Activated CD8-positive, alpha-beta memory T cell treated with anti-CD3 and anti-CD28 coated beads for 1 hour (primary cell): ENCODE measurements at places on chromosomes 6 and 20.

- DNase-seq: no peak
Observed at GRCh38 chr6:32105433-32105832, 3.7 kb downstream of the TNXB start.

GRCh38 chr20:20303742-20304141 is 64.2 kb upstream of the INSM1 start:
- no peak for DNase-seq

GRCh38 chr20:57695012-57695411 is 14.8 kb downstream of the PMEPA1 start:
- no peak for DNase-seq

DNA sequence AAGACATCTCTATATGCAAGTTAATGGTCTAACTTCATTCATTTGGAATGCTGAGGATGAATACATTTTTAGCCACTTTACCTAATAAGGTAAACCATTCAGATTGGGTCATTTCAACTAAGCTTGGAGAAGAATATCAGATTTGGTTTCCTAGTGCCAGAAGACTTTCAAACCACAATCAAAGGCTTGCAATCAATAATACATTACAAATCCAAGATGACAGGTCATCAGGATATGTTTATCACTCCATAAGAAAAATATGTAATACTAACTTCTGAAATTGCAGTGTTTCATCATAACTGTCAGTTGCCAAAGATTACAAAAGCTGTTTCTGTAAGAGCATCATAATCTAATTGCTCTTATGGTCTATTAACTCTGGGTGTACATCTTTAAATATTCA is 654.0 kb downstream of the COL12A1 start:
- DNase-seq: no peak

GRCh38 chr20:47365023-47365764 is 8.7 kb upstream of the ZMYND8 start:
- no peak for DNase-seq

DNA sequence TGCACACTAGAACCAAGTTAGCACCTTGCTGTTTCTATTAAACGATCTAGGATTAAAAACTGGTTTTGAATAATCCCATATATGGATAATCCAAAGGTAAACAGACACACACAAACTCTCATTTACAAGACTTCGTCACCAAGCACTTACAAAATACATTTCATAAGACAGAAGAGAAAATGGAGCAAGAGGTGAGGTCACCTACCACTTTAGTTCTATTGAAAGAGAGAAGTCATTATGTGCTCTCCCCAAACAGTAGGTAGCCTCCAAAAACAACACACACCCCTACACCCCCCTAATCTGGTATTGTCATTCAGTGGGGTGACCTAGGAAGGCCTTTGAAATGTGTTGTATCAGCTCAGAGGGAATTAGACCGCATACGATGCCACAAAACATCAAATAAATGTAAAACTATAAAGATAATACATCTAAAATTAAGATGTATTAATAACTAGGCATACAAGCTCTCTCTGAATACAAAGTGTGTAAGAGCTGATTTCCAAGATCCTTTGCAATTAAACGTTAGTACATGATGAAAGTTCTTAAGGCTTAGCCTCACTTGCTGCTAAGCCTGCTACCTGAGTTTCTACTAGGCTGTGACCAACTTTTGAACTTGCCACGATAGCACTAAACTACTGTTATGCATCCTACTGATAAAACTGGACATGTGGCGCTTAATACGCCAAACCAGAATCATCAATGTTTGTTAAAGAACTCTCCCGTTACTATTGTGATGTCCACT is 1.6 kb downstream of the SRPK1 start:
- DNase-seq: no peak

- no peak for DNase-seq
Observed at GRCh38 chr6:5215159-5215558, 45.6 kb downstream of the LYRM4 start.

DNA sequence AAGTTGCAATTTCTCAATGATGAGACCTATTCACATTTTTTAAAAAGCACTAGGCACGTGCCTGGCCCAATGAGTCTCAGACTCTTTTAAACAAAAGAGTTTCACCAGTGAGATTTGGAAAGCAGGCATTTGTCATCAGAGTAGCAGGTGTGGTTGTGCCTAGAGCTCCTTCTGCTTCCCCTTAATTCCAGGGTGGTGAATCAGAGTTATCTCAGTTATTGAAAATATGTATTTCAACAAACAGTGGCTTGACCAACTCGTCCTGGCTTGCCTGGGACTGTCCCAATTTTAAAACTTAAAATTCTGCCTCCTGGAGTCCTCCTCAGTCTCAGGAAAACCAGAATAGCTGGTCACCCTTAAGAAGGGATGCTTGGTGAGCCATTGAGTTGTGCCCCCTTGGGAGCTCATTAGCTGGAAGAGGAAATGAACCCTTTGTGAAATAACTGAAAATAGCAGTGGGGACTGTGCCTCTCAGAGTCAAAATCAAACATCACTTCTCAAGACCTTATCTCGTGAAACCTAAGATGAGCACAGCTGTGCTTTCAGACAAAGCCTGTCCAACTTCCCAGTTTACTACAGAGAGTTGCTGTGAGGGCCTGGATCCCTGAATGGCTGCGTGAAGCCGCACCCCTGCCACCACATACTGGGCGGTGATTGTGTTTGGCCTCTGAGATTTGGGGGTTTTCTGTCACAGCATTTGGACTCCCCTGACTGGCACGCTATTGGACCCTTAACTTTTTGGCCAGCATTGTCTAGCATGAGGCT is 116.3 kb downstream of the ANKRD60 start:
- no peak for DNase-seq

- DNase-seq: no peak
Observed at GRCh38 chr20:17796091-17796563, 96.4 kb downstream of the BANF2 start.

- no peak for DNase-seq
Observed at GRCh38 chr20:45028424-45029136, 62.3 kb downstream of the STK4 start.

DNA sequence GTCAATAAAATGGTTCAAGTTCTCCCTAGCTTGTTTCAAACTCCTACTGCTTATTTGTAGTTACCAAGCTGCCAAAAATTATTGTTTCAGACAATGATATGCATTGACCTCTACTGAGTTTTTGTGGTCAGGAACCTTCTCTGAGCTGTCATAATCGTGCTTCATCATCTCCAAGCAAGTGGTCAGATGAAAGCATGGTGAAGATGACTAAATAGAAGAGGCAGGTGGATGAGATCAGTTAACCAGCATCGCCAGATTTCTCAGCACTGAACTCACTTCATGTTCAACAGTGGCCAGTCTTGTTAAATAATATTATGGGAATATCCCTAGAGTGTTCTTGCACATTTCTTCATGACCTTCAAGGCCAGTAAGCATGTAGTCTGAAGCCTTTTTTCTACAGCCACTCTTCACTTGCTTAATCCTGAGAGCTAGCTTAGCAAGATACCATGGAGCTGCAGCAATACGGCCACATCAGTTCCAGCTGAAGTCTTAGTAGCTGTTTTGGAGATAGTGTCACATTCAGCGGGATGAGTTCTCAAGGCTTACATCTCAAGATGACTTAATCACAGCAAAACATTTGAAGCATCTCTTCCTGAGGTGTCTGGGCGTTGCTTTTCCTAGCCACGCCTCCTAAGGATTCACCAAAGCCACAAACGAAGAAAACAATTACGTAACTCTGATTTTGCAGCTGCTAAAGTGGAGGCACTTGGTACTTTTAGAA is 101.6 kb upstream of the TMEM30A start:
- DNase-seq: no peak

DNA sequence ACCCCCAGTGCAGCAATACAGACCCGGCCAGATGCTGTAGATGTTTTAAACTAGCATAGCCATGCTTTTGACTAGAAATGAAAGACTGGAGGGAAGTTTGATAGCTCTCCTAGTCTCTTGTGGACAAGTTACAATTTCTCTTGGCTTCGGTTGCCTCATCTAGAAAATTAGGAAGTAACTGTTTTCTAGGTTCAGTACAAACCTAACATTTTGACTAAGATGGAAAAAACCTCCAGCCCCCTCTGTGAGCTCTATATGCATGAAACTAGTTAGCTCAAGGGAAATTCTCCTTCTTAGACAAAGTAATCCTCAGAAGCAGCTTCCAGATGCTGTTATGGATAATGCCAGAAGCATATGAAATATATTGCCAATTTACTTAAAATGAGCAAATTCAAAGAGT is 86.6 kb downstream of the RNF144B start:
- no peak for DNase-seq

DNA sequence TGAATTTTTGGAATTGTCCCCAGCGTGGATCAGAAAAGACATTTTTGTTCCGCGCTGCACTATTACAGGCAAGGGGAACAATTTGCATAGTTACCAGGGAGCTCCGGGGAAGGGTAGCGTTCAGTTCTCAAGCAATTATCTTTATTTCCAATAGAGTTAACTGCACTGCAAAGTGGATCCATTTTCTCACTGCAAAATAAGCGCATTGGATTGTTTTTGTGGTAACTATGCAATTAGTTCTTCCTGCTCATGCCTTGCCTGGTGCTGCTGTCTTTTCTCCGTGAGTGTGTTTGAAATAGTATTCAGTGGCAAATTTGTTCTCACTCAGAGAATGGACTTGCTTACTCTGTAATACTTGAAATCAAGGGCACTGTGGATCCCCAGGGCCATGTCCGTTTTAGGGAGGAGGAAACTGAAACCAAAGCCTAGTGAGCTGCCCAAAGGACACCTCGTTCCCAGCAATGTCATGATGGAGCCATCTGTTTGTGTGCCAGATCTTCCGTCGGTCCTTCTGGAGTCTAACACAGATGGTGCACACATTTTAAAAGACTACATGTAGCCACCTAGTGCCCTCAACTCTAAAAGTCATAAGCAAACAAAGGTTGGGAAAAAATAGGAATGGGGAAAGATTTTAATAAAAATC is 7.4 kb upstream of the PCK1 start:
- DNase-seq: no peak

DNA sequence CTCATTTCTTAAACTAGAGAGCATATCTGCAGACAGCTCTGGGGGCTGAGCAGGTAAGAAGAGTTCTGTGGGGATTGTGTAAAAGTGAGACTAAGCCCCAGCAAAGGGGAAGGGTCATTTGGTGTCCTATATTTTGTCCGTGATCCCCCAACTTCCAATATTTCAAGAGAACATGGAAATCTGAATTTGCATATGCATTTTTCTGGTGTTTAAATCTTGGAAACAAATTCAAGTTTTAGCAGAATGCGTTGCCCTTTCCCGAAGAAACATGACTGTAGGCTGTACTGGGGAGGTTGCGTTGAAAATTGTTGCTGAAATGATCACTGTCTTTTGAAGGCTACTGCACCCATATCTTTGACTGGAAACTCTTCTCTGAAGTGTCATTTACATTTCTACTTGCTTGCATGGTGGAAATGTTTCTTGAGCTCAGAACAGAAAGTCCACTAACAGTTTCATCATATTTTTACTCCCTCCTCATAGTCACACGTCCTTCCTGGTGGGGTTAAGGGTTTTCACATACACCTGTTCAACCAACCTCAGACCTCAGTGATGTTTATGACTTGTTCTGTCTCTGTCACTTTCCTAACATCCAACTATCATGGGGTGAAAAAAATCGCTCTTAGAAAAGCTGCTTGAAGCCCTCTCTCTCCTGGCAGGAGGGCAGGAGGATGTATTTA is 140.3 kb downstream of the BCAS1 start:
- no peak for DNase-seq

DNA sequence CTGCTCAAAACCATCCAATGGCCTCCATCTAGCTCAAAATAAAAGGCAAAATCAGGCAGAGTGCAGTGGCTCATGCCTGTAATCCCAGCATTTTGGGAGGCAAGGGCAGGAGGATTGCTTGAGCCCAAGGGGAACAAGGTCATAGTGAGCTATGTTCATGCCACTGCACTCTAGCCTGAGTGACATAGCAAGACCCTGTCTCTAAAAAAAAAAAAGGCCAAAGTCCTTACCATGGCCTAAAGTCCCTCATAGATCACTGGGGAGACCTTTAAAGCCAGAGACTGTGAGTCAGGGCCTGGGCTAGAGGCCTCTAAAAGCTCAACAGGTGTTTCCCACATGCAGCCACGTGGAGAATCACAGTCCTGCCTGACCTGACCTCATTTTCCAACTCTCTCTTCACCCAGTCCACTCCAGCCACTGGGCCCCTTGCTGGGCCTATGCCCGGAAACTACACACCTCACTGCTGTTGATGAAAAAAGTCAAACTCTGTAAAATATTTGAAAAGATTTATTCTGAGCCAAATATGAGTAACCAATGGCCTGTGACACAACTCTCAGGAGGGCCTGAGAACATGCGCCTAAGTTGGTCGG is 28.2 kb upstream of the TAB2 start:
- DNase-seq: no peak

DNA sequence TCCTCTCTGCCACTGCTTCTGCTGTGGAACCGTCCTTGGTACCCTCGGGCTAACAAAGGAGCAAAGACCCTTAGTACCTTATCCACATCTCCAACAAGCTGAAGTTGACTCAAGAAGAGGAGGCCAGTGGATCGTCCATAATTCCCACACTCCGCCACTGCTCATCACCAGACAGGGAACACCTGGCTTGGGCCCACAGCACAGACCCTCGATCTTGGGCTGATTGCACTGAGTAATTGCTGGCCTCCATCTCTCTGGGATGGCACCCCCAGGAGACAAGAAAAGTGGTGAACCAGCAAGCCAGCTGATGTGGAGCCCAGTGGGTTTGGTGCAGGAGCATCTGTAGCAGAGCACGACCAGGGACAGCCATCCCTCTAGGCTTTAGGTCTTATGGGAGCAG is 109.4 kb upstream of the GRIK2 start:
- DNase-seq: no peak

DNA sequence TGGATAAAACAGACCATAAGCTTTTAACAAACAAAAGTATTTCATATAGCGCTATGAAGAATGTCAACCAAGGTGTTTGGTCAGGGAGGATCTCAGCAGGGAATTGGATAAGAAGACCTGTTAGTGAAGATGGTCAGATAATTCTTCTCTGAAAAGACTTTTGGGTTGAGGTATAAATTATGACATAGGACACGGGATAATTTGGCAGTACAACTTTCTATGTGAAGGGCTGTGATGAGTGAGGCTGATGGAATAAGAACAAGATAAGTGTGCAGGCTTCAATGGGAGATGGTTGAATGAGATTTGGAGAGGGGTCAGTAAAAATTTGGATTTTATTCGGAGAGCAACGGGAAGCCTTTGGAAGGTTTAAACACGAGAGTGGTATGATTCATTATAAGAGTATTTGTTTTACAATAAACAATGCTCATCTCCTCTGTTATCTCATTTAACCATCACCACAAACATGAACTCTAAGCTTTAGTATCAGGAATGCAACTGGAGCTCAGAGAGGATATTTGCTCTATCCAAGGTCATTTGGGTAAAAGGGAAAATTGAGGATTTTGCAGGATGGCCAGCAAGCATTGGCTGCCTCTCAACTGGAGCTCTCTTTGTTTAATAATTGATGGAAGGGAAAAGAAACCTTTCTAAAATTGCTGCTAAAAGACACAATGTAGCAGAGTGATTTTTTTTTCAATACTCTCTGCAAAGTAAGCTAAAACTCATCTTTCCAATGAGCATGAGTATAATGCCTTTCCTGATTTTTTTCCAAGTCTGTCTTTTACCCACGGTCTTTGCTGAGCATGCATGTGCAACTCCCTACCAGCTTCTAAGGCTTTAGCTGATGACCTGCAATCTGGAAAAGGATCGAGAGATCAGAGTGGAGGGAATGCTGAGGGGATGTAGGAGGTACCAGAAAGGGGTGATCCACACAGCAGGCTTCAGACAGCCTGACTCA is 534.0 kb downstream of the CBLN4 start:
- no peak for DNase-seq

GRCh38 chr6:6724539-6725467 is 136.3 kb downstream of the LY86 start:
- peak; percentile 3 for DNase-seq

GRCh38 chr6:47729457-47729856 is 31.1 kb downstream of the ADGRF4 start:
- DNase-seq: no peak

GRCh38 chr6:116156405-116157326 is 30.7 kb upstream of the COL10A1 start:
- no peak for DNase-seq
